Epithelial cell of prostate (primary cell): ENCODE measurements at places on chromosomes 5 and 9.

DNA sequence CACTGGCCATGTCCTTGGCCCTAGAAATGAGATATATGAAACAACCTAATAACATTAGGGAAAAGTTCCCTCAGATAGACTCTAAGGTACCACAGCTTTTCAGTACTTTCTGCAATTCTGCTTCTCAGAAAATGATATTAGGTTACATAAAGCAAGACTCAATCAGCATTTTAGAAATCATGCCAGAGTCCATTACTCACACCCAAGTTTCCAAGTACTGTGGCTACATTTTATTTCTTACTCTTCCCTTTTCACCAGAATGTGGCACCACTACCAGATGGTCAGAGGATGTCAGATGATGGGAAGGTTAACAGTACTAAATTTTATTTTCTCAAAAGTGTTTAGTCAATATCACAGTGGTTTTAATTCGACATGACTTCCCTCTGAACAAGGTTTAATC lies 217.2 kb downstream of the MLLT3 start:
- DNase-seq: no peak

GRCh38 chr5:143023411-143024096 lies 253.4 kb downstream of the ARHGAP26 start:
- no peak for DNase-seq

- no peak for DNase-seq
These were observed 197.4 kb upstream of the IL12B start for GRCh38 chr5:159527546-159528254.

DNA sequence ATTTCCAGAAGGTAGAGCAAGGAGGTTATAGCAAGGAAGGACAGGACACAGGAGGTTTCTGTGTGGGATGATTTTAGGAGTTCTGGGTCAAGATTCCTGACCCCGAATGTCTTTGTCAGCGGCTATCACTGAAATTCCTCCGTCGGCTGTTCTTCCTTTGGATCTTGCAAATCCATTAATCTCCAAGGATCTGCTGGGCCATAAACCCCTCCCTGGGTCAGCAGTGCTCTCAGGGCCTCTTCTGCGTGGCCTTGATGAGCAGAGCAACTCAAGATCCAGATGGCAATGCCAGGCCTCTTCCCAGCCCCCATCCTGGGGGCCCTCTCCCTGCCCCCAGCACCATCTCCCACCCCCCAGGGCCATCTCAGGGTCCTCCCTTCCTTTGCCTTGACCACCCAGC lies 16.3 kb upstream of the COL27A1 start:
- no peak for DNase-seq

DNA sequence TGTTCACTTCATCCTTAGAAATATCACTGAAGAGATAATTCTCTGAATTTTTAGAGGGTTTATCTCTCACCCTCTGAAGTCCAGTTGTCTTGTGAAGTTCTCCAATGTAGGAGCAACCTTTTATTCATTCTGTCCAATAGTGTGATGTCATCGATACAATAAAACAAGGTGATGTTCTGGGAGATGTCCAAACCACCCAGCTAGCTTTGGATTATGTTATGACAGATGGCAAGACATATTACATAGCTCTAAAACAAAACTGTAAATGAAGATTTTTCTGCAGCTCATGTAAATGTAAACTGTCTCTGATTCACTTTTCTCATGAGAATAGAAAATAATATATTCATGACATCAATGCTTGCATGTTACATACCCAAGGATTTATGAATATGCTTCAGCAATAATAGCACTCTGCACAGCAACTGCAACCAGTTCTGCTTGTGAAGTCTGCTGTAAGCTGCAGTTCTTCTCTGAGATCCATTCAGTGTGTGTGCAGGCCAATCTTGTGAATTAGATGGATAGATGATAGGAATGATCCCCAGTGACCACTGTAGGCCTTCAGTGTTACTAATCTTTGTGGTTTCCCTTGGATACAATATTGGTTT lies 172.6 kb upstream of the CDH12 start:
- no peak for DNase-seq

DNA sequence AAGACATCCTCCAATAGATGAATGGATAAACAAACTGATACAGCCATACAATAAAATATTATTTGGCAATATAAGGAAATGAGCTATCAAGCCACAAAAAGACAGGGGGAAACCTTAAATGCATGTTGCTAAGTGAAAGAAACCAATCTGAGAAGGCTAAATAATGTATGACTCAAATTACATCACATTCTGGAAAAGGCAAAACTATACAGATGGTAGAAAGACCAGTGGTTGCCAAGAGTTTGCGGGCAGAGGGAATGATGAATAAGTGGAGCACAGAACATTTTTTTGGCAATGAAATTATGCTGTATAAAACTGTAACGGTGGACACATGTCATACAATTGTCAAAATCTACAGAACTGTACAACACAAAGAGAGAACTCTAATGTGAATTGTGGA lies 63.3 kb downstream of the CSF2 start:
- DNase-seq: peak; percentile 55

GRCh38 chr9:16675131-16675530 lies 195.3 kb downstream of the BNC2 start:
- no peak for DNase-seq

DNA sequence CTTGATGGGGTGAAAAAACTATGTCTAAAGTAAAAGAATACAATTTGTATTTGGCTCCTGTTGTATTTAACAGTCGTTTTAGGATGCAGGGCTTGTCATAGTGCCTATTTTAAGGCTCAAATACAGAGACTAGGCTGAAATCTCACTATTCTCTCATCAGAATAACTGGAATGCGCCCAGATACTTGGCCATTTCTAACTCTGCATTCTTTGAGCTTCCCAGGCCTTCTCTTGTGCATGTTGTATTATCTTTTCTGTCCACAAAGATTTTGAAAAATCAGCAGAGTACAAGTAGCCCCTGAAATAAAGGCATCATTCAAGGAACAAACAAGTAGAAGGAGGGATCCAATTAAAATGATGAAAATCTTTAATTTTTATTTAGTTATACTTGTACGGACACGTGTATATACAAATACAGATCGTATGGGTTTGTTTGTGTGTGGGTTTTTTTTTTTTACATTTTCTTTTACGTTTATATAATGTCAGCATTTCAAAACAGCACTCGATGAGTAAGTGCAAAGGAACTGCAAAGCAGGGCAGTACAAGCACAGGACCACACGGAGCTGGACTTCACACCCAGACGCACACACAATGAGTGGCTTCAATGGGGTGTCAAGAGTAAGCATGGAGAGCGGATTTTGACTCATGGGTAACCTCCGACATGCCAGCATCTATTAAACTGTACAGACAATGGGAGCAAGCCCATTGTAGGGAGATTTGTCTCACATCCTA lies 294.0 kb downstream of the EFNA5 start:
- no peak for DNase-seq

DNA sequence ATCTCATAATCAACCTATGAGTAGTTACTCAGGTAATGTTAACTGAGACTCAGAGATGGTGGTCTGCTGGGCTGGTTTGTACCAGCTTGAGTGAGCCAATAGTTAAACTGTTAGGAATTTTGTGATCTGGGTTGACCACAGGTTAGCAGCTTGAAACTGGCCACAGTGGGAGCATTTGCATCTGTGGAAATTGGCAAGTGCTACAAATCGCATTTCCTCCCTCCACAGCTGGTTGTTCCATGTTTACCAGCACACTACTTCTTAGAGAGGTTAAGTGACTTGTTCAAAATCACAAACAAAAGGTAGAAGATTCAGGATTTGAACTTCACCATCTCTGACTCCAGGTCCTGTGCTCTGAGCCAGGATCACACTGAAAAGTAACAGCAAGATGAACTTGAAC lies 446.9 kb upstream of the CLINT1 start:
- DNase-seq: no peak

DNA sequence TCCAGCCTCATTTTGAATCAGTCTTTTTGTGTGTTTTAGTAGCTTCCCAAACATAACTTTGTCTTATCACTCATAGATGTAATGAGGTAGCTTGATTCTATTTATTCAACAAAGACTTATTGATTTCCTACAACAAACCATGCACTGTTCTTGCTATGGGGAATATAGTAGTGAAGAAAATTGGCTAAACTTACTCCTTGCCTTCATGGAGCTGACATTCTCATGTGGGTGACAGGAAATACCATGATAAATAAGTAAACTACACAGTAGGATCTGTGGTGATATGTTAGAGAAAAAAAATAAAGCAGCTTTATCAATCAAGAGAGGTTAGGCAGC lies 255.7 kb upstream of the TNC start:
- DNase-seq: no peak

DNA sequence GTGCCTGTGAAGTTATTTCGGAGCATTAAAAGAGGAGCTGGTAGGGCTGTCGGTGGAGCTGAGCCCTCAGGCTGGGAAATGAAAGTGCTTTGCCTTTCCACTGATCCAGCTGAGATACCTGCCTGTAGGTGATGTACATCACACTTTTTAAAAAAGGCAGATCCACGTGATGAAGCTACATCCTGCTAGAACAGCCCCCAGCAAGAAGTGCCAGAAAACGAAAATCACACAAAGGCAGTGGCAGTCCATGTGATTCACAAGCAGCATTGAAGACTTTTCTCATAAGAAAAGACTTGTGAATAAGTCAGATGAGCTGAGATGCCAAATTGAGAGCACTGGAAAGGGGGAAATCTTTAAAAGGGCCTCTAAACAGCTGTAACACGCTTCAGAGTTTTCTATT lies 765.1 kb downstream of the PTPRD start:
- no peak for DNase-seq

DNA sequence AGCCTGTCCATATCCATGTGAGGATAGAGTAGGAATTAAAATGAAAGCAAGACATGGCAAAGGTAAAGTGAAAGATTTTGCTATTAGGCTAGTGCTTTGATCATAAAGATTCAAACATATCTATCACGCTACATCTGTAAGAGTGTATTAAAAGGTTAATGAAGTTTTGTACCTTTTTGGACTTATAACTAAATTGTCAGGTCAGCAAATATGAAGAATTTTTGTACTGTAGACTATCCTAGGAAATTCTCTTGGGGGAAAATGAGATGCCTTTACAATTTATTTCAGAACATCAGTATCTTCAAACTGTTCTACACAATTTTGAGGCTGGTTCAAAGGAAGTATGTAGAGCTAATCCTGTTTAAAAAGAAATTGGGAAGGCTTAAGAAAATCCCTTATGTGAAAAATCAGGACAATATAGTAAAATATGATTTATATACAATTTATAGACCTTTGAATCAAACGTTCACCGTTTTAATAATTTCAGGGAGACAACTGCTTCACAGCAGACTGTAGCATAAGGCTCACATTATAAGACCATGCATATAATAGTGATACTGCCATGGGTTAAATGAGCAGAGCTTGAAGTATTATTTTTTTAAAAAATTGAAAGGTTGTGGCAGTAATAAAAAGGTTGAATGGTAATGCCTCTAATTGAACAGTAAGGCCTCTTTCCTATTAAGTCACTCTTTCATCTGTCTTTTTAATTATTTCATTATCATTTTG lies 639.5 kb upstream of the ARRDC3 start:
- DNase-seq: no peak

DNA sequence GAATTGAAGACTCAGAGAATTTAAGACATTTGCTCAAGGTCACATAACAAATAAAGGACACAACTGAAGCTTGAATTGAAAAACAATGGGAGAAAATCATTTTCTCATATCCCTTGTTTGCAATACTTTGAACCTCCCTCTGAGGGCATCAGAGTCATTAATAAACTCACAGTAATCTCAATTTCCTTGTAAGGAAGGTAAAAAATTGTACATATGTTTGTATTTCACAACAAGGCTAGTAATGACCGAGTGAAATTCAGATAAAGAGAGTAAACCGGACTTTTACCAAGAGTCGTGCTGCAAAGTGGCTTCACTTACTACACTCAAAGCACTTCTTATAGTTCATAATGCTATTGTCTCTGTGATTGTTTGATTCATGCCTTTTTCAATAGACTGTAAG lies 665.0 kb downstream of the NR2F1-AS1 start:
- DNase-seq: no peak

GRCh38 chr5:143197260-143197656 lies 206.2 kb downstream of the NR3C1 start:
- DNase-seq: no peak

DNA sequence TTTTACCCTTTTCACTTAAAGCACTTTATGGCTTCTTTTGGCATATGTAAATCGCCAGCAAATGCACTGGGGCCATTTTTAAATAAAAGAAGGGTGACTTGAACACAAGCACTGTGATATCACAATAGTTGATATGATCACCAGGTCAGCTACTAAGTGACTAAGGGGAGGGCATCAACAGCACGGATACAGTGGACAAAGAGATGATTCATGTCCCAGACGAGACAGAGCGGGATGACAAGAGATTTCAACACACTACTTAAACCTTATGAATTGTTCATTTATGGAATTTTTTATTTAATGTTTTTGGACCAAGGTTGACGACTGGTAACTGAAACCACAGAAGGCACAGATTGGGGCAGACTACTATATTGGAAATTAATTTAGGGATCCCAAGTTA lies 54.1 kb downstream of the RORB start:
- no peak for DNase-seq

- DNase-seq: no peak
These were observed 53.6 kb downstream of the ERGIC1 start for GRCh38 chr5:172887692-172888091.

DNA sequence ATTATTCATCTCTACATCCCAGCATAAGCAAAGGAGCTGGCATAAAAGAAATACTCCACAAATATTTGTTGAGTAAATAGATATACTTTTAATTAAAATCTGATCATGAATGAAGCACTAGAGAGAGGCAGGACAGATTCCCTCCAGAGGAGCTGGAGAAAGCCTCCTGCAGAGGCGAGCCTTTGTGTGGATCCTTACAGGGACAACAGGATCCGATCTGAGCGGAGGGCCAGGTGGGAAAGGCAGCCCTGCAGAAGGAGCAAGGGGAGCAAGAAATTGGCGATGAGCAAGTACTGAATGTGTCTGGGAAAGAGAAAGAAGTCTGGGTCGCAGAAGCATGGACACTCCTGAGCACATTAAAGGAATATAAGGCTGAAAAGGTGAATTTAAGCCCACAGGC lies 69.4 kb downstream of the EBF1 start:
- DNase-seq: no peak

DNA sequence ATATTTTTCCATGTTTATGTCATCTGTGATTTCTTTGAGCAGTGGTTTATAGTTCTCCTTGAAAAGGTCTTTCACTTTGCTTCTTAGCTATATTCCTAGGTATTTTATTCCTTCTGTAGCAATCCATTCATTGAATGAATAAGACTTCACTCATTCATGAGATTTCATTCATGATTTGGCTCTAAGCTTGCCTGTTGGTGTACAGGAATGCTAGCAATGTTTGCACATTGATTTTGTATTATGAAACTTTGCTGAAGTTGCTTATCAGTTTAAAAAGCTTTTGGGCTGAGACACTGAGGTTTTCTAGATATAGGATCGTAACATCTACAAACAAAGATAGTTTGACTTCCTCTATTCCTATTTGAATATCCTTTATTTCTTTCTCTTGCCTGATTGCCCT lies 15.9 kb downstream of the RLN2 start:
- no peak for DNase-seq

GRCh38 chr5:157548513-157549282 lies 26.9 kb downstream of the ADAM19 start:
- peak; percentile 41 for DNase-seq

- DNase-seq: no peak
These were observed 47.5 kb downstream of the DBH start for GRCh38 chr9:133683586-133684120.
